CD4-positive, CD25-positive, alpha-beta regulatory T cell (primary cell): ENCODE measurements at places on chromosomes 3 and 15.

GRCh38 chr3:53252096-53252946 lies 3.5 kb downstream of the TKT start:
- DNase-seq, result no peak

DNA sequence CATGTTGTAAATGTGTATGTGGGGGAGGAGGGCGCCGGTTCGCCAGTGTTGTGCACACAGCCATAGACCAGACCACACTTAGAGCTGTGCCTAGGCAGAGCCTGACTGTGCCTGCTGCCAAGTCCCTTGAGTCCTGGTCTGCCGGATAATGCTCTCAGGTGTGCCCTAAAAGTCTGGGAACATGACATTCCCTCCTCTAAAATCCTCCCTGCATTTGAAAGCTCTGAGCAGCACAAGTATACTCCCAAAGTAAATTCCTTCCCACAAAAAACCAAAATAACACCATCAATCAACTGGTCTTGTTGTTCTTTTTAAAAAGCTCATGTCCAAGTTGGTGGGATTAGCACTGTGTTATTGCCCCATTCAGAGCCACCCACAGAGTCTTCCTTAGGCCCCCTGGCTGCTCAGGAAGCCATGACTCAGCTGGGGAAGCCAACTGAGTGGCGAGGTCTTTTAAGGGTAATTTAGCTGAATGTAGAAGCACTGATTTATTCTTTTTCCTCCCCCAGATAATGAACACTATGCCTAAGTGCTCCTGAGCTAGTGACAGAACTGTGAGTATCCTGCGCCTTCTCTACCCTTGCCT lies 147.8 kb upstream of the MCTP2 start:
- DNase-seq, result no peak

DNA sequence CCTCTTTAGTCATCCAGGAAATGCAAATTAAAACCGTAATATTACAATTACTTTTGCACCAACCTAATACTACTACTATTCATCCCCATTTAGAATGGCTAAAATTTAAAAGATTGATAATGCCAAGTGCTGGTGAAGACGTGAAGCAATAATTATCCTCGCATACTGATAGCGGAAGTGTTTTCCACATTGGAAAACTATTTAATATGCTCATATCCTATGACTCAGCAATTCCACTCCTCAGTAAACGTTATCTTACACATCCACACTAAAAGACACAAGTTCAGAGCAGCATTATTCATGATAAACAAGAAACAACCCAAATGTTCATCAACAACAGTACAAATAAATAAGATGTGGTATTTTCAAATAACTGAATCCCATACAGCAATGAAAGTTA lies 70.6 kb downstream of the VPS13C start:
- DNase-seq, result no peak

DNA sequence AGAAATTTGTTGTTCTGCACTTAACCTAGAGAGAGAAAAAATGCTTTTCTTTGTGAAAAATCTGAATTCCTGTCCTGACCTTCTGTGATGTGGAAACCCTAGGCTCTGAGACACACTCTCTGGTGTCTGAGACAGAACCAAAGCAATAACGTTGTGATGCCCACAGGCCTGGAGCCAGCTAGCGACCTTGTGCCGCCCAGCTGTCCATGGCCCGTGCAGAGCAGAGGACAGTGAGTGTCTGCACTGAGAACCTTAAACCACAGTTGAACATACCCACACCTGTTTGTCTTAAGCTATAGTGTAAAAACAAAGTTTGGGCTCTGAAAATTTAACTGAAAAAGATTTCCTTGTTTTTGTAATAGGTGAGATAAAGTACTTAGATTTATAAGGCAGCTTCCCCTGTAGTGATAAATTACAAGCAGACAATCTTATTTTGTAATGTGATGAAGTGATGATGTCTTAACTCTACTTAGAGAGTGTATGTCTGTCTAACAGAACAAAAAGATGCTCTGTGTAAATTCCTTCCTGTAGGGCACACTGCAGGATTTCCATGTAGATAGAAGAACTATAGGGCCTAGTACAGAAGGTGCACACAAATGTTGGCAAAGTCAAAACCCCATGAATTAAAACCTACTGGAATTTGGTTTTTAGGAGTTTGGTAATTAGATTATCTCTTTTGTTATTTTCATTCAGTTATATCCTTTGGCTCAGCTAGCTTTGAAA lies 62.7 kb downstream of the SNRK start:
- no peak for DNase-seq

GRCh38 chr3:171103185-171103584 lies 76.7 kb upstream of the SLC2A2 start:
- no peak for DNase-seq

DNA sequence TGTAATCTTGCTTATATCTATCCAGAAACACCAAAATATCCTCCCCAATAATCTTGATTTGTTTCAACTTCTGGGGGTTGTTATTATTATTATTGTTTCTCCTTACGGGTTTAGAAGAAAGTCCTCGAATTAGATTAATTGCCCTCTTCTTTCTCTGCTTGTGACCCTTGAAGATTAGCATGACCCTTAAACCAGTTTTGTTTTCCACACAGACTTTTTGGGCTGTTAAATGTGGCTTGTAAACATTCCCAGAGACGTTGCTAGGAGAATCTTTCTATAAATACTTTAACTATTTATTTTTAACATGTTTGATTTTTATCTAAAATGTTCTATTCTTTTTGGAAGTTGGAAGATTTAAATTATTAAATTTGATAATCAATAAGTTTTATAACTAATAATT lies 4.3 kb upstream of the SUCNR1 start:
- no peak for DNase-seq

GRCh38 chr3:62824965-62825592 lies 50.1 kb downstream of the CADPS start:
- no peak for DNase-seq

GRCh38 chr3:193686665-193687483 lies 93.9 kb downstream of the OPA1 start:
- no peak for DNase-seq

DNA sequence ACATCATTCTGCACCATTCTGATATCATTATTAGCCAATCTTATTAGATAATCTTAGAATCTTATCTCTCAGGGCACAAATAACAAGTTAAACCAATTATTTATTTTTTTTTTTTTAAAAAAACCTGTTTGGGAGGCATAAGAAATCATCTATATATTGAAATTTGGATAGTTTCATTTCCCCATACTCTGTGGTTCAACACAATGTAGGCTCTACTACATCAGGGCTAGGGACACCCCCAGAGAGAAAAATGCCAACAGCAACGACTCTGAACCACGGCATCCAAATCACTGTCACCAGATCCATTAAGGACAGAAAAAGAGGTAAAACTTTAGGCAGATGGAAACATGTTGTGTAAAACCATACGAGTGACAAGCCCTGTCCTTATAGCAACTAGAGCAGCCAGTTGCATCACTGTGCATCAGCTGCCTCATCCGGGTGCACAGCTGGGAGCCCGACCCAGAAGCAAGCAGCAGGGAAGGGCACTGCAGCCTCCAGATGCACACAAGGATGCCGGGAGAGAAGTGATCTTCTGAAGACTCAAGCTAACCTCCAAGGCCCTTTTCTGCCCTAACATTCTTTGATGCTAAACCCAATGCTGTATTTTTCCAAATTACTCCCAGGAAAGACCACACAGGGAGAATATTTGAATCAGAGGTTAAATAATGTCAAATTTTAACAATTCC lies 381.1 kb downstream of the CTNNB1 start:
- no peak for DNase-seq

- DNase-seq, result no peak
Observed at GRCh38 chr3:103644450-103644849, 1209.6 kb downstream of the ZPLD1 start.

DNA sequence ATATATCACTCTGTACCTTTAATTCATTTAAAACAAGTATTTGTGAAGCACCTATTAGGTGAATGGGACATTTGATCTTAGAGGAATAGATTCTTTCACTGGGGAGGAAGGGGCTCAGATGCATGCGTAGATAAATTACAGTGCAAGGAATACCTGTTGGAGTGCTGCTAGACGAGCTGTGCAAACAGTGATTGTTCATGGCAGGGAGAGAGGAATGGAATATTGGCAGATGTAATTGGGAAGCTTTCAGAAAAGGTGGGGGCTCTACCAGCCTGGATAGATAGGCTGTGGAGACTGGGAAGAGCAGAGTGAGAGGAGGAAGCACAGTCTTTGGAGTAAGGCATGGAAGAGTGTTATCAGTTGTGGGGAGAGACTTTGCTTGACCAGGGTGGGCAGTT lies 116.8 kb downstream of the AKAP13 start:
- no peak for DNase-seq

- peak; percentile 39 for DNase-seq
Observed at GRCh38 chr3:188950832-188951489, 220.8 kb upstream of the TPRG1 start.

DNA sequence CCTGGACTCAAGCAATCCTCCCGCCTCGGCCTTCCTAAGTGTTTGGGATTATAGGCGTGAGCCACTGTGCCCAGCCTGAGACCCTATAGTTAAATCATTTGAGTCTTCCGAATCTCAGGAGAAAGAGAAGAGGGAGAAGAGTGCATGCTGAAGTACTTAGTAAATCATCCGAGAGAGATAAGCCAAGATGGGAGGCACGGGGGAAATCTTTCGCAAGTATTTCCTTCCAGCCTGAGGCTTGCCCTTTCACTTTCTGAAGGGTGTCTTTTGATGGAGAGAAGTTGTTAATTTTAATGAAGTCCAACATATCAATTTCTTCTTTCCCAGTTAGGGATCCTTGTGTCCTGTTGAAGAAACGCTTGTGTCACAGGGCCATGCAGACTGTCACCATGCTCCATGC lies 97.1 kb upstream of the SLC6A6 start:
- no peak for DNase-seq

- peak; percentile 99 for DNase-seq
Observed at GRCh38 chr15:78437762-78438618, at the start of gene IREB2. IREB2 (plus strand) TSS chr15:78438216; CDS start chr15:78438338, 122 bp downstream.

DNA sequence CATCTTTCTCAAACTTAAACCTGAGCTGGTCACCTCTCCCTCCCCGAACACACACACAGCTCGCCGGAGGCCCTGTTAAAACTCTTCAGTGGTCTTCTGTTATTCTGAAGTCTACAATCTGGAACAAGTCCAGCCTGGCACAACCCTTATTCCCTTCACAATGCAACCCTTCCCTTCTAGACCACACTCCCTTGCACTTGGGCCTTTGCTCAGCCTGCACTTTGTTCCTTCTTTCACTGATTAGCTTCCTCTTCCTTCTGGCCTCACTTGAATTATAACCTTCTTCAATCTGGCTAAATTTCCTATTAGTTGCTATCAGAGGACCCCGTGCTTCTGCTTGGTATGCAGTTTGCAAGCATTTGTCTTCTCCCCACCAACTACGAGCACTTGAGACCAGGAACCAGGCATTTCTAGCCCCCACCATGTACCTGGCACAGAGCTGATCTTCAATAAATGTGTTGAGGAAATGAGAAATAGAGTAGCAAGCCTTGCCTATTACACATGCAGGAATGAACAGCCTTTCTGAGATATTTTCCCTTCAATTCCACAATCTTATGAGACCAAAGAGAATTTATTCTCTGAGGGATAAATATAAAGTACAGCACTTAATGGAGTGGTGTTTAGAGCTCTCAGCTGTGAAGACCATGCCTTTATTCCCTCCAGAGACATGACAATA lies 663.1 kb upstream of the ADAMTS9 start:
- DNase-seq, result no peak
